ENCODE measurements at places on chromosomes 16 and 17.

GRCh38 chr17:45086865-45087503 is 25.9 kb downstream of the NMT1 start:
- no peak for DNase-seq

- no peak for DNase-seq
Measured at GRCh38 chr16:84959045-84959576, 52.2 kb downstream of the ZDHHC7 start.

- no peak for DNase-seq
Measured at GRCh38 chr17:40857535-40857934, 9.5 kb downstream of the KRT12 start.

- DNase-seq = no peak
Measured at GRCh38 chr16:19783363-19784182, 65.5 kb downstream of the IQCK start.

GRCh38 chr17:47072886-47073285 is 93.8 kb upstream of the RPRML start:
- DNase-seq = no peak

- no peak for DNase-seq
Measured at GRCh38 chr16:50598256-50598894, 50.2 kb downstream of the NKD1 start.

DNA sequence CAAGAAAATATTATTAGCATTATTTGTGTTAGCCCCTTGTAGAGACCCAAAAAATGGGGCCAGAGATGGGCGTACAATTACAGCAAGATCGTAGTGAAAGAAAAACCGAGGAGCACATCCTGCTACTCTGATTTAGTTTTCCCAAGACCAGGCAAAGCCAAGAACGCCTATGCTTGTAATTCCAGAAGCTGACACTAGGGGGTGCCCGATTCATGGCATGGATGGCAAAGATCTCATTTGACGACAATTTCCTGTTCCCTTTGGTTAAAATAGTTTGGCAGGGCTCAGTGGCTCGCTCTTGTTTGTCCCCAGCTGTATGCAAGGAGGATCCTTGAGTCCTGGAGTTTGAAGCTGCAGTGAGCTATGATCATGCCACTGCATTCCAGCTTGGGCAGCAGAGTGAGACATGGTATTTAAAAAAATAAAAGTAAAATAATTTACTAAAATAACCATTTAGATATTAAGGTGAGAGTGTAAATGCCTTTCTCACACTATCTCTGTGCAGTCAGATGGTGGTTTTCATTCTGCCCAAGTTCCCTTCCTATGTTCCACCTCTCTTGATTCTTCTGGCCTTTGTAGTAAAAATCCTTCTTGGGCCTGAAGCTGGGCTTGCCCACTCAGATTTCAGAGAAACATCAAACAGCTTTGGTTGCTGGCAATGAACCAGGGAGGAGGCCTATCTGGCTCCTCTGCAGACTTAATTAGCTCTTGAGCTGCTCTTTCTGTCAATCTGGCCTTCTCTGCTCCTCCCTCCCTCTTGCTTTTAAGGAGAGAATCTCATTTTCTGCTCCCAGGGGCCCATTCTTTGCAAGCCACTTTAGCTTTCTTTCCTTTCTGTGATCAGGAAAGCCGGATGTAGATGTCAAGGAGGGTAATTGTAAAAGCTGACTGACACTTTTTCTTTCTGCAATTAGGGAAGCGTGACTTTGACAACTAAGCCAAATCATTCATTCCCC is 31.2 kb downstream of the TMEM238L start:
- no peak for DNase-seq

- no peak for DNase-seq
Measured at GRCh38 chr17:80787881-80788280, 203.8 kb upstream of the CHMP6 start.

DNA sequence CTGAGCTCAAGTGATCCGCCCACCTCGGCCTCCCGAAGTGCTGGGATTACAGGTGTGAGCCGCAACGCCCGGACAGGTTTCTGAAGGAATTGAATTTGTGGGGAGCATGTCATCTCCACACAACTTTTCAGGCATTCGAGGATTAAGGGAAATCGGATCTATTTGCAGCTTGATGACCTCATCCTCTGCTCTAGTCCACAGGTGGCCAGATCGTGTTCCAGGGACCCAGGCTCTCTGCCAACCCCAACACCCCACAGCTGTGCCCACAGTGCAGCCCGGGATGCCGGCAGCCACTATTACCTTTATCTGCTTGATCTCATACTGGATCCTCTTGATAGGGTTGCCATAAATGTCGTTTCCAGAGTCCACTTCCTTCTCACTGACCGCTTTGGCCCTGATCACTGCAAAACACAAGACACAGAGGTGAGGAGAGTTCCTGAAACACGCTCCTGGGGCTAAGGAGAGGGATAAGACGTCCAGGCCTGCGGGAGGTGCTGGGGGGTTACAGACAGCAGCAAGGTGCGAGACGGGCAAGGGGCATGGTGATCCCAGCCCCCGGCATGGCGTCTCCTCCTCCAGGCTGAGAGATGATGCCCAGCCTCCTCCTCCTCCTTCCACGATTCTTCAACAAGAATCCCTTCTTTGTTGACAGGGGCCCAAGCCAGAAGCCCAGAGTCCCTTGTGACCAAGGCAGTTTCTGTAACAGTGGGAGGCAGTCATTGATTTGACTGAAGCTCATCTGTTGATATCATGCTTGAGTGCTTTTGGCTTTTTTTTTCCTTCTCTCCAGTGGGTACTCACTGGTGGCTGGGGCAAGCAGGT is 29.3 kb downstream of the CEP295NL start:
- DNase-seq = no peak

DNA sequence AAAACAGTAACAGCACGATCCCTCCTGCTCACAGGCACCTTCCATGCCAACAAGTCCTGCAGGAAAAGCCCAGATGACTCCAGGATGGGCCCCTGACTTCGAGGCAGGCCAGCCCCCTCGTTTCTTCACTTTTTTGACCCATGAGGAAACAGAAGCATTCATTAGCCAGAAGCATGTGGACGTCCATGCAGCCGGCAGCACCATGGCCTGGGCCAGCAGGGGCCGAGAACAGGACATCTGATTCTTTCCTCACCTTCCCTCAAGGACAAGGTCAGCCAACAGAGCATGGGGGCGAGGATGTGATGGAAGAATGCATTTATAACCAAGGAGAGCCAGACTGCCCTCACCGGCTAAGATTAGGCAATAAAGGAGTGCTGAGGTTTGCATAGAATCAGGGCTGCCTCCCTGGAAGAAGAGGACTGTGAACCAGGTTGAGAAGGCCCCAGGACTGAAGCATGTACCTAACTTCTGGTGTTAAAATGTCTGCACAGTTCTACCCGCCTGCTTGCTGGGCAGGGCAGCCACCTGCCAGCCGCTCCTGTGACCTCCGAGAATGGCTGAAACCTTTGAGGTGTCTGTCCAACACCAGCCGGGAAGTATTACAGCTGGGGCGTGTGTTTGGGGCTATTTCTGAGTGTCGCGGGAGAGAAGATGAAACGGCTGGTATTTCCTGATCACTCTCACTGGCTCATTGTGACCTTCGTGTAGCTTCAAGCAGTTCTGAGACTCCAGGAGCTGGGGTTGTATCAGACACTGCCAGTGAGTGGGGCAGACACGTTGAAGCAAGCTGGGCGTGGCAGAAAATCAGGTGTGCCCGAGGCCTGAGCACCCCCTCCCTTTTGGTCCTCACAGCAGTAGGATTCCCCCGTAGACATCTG is 94.0 kb upstream of the TNRC6C start:
- no peak for DNase-seq

- no peak for DNase-seq
Measured at GRCh38 chr17:285751-286422, 66.7 kb downstream of the RPH3AL start.

- DNase-seq = peak; percentile 97
Measured at GRCh38 chr17:1197379-1197778, 17.6 kb upstream of the ABR start.

- peak; percentile 1 for DNase-seq
Measured at GRCh38 chr17:71024172-71024571, 854.8 kb downstream of the KCNJ2 start.

GRCh38 chr16:23781176-23781575 is 26.4 kb downstream of the CHP2 start:
- DNase-seq = no peak

DNA sequence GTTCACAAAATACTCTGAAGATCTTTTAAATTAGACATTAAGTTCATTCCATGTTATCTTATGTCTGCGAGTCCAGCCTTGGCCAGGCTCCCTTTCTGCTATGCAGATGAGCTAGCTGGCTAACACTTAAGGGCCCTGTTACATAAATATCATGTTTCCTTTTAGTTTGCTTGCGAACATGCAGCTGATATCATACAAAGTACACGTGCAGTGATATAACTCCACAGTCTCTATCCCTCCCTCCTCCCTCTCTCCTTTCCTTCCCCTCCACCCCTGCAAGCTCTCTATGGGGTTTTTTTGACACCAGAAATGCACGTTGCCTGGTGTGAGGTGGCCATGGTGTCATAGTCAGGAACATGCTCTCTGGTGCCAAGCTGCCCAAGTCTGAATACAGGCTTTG is 46.1 kb downstream of the ARHGAP17 start:
- DNase-seq = no peak

- no peak for DNase-seq
Measured at GRCh38 chr17:38728290-38728831, 1.8 kb upstream of the CISD3 start.

DNA sequence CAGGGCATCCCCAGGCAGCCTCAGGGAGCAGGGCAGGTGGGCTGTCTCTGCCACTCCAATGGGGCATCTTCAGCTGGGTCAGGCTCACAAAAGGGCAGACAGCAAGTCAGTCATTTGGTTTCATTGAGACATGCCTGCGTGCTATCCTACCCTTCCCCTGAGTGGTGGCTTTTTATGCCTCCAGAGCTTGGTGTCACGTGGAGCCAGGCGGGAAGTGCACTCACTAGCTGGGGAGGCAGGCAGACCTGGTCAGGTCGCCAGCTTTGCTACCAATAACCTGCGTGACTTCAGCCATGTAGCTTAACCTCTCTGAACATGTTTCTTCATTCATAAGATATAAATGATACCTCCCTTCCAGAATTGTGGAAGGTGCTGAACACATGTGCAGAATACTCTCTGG is 415.0 kb downstream of the SOX9 start:
- DNase-seq = no peak

DNA sequence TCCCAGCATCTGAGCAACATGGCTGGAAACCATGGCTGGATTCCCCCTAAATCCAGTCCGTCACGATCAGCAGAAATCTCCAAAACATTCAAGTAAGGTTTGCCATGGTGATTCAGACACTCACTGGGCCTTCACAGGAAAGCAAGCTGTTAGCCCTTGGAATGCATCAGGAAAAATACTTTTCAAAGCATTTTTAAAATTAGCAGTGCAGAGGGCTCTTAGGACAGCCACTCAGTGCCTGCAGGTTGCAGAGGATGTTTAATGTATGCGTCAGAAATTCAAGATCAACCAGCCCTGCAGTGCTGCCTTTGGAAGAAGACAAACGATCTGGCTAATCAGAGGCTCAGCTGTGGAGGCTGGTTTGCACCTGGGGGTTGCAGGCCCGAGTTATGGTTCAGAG is 50.3 kb downstream of the FOXL1 start:
- peak; percentile 28 for DNase-seq

- no peak for DNase-seq
Measured at GRCh38 chr16:83925957-83926725, 26.9 kb upstream of the OSGIN1 start.

DNA sequence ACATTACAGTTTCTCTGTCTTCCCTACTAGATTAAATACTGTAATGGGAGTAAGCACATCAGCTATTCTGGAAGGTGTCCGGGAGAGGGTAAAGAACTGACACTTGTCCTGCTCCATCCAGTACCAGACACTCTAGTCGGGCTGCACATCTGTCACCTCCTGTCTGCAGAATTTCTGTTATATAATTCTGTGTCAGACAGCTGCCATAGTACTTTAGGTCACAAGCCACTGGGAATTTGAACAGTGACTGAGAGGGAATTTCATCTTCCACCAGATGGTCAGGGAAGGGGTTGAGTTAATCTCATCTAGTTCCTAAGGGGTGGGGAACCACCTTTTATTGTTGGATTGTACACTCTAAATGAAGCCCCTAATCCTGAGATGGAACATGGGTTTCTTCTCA is 58.6 kb upstream of the NUDT7 start:
- no peak for DNase-seq

- no peak for DNase-seq
Measured at GRCh38 chr17:64261417-64262145, 1.5 kb downstream of the TEX2 start.

DNA sequence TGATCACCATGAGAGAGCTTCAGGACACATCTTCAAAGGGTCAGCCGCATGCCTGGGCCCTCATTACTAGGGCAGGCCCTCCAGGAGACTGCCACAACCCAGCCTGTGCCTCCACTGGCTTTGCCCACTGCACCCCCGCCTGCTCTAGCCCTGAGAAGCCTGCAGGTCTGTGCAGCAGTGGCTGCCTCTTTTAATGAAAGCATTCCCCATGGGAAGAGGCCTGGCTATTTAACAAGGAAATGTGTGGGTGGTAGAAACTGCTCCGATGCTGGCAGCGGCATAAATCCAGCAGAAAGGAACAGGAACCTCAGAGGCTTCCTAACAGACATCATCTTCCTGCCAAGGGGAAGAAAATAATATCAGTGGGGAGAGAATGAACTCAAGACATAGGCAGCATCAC is 375 bp upstream of the KRT32 start:
- DNase-seq = no peak

- peak; percentile 70 for DNase-seq
Measured at GRCh38 chr17:78013683-78014467, 55.4 kb downstream of the TNRC6C start.

DNA sequence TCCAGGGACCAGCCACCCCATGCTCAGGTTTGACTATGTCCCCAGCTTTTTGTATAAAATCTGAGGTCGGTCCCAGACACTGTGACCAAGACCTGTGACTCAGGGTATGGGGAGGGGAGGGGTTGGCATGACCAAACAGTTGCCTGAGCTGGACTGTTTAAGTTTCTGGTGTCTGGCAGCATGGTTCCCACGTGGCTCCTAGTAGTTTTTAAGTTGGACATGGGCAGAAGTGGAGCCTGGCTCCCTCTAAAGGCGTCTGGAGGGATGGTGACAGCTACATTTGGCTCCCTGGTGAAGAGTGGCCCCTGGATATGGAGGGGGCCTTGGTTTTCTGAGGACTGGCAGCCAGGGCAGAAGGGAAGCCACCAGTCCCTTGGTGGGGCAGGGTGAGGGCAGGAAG is 7.9 kb downstream of the SMCR8 start:
- DNase-seq = no peak

DNA sequence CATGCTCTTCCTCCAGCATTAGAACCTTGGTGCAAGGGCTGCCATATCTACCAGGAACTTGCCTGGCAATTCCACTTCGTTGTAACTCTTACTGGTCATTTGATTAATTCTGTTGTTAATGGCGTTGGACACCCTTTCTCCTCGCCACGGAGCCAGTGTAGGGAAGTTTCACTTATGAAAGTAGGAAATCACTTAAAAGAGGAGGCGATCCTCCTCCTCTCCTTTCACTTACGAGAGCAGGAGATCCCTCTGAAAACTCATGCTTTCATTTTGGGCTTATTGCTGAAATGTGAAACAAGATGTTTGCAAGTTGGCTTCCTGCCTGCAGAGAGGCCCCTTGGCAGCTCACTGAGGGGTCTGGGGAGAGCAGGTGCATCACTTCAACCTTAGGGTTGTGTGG is 226.0 kb downstream of the SNX29 start:
- no peak for DNase-seq
